ENCODE measurements at places on chromosomes 7 and 10. TPM values are rescaled to one million over a fixed set of nuclear protein-coding genes. Genes with fewer than 3 reads are reported as not detected.

DNA sequence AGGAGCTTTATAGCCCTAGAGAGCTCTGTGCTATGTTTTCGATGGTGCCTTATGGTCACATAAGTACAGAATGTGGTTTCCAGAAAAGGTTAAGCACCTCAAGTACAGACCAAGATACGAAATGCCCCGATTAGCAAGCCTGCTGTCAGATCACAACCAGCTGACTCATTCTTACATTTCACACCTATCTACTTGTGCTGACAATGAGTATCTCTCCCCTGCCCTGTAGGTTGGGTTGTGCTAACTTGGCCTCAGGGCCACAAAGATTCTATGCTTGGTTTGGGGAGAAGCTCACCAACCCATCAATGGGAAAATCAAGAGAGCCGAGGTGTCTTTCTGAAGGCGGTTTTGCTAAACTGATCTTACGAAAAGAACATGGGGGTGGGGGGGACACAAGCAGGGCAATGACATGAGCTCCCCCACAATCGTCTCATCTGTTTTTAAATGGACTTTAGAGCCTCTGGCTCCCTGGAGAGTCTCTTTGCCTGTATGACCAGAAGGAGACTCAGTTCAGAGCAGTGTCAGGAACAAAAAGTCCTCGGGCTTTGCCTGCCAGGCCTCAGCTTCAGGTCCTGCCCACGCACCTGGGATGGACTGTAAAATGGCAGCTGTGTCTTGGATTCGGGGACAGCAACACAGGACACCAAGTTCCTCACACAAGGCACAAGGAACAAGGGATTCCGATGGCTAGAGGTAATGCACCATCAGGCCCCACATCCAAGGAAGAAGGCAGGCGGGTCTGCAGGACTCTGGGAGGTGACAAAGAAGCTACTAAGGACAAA, 55.1 kb downstream of the FAM53B start:
- no peak for DNase-seq

GRCh38 chr10:104331208-104331838, 6.9 kb downstream of the ITPRIP start:
- peak; percentile 59 for DNase-seq

GRCh38 chr7:143362131-143363015, at the start of gene FAM131B:
TSS of gene FAM131B (minus strand) at chr7:143362713. CDS start at chr7:143362603, 110 bp downstream.
- no peak for DNase-seq

DNA sequence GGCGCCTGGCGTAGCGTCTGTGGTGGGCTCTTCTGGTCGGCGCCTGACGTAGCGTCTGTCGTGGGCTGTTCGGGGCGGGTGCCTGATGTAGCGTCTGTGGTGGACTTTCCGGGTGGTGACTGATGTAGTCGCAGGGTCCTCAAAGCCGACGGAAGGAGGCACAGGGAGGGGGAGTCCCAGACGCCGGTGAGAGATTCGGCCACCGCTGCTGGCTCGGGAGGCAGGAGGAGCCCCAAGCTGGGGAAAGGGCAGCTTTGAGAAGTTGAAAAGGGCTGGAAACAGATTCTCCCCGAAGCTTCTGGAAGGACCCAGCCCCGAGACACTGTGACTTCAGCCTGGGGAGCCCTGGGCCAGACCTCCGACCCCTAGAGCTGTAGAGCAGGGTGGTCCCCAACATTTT, 105.7 kb downstream of the DNAJB6 start:
- DNase-seq = peak; percentile 59

- DNase-seq = no peak
Measured at GRCh38 chr10:67659497-67659896, 36.5 kb downstream of the CTNNA3 start.

DNA sequence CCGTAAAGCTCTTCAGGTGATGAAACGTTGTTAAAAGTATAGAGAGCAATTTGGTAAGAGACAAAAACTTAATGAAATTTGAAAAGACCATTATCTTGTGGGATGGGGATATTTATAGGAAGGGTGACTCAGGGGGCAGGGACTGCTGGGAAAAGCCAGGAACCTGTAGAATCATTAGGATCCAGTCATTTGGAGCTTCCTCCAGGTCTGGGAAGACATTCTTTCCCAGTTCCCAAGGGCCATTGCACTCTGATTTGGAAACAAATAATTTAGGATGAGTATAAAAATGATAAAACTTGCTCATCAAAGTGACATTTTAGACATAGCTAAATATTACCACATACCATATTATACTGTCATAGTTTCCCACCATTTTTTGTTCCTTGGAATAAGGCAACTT, 143.9 kb downstream of the PFKFB3 start:
- no peak for DNase-seq

DNA sequence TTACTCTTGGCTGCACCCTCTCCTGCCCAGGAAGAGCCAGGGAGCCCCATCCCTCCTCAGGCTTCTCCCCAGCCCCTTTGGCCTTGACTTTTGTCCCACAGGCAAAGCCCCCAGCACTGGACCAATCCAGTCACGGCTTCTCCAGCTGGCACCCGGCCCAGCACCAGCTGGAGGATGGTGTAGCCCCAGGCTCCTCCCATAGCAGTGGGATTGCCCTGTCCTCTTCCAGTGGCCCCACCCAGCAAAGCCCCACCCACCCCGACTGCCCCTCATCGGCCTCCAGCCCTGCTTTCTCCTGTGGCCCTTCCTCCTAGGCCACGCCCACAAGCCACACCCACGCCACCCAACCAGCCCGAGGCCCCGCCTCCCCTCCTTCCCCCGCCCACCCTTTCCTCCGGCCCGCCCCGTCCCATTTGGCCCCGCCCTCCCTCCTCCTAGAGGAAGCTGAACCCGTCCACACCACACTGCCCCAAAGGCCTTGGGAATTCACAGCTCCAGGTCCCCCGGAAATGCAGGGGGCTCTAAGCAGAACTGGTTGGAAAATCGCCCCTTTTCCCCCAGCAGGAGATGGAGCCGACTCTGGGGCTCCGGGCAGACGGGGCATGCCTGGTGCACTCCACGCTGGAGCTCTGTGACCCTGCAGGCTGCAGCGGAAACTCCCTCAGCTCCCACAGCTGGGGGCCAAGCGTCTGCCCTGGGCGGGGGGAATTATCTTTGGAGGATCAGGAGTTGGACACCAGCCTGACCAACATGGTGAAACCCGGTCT, 25.2 kb downstream of the GET4 start:
- no peak for DNase-seq

DNA sequence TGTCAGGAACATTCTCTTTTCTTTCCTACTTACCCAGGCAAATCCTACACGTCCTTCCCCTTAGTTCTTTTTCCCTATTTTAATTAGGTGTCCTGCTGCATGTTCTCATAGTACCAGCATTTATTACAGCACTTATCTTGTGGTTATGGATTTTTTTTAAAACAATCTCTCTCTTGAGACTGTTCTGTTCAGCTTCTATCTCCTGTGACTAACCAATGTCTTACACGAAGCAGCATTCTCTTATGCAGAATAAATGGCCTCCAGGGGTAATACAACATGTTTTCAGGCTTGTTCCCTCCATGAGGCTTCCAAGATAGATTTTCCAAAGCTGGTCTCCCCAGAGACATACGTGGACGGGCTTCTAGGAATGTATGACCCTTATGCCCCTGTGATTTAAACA, 1096.1 kb upstream of the CELF2 start:
- DNase-seq = no peak

- no peak for DNase-seq
Measured at GRCh38 chr10:58818900-58819299, 306.2 kb downstream of the BICC1 start.

DNA sequence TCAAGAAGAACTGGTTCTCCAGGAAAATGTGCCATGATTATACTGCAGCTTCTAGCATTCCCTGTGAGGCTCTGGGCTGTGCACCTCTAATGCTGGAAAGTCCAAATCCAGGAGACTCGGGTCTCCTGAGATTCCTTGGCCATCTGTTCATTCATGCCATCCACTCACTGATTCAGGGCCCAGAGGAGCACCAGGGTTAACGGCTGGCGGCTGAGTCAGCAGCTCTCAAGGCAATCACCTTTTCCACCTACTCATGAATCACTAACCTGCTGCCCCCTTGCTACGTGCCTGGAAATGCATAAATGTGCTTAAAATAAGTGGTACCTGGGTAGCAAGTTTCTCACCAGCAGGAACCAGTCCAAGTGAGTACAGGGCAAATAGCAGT, 132.7 kb downstream of the KCNMA1 start:
- DNase-seq = no peak

DNA sequence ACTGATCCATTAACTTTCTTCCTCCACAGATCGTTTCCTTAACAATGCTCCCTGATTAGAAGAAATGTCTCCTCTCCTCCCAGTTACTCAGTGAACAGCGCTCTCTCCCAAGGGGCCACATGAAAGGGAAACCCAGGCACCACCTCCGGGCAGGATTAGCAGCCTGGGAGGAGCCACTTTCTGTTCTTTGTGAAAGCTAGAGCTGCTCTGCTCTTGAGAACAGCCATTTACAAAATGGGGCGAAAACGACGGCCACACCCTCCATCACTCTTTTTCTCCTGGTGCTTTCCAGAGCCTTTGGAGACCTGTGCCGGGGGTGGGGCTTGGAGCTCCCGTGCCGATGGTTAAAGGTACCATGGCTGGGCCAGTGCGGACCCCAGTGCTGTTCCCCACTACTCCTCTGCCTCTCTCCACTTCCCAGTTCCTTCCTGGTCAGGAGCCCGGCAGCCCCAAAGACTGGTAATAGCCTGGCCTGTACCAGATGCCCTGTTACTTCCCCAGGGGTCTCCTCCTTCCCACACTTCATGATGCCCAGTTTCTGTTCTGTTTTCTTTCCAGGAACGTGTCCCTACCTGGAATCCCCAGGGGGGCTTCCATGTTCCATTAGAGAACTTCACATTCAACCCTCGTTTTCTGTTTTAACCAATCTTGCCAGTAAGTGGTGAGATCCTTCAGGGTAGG, 402.9 kb upstream of the GALNT17 start:
- DNase-seq = no peak

DNA sequence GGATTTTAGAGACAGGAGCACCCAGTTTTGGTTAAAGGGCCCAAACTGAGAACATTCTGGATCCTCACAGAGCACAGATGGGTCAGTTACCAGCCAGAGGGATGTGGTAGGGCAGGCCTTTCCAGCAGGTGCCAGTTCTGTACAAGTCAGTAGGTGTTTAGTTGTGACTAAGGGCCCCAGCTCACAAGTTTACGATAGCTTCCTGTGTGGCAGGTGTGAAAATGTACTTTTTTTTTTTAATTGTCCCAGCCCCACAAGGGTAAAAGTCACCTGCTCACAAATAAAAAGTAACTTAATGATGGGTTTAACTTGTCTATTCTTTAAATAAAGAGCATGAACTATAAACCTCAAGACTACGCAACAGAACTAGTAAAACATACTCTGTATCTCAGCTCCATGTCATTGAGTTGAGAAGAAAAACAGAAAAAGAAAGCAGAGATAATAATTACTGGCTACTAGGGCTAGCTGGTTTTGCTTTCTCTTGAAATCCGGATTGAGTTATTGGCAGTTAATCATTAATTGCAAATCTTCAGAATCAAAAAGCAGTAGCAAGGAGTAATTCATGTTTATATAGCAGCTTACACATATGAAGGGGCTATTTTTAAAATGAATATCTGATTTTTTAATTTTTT, 15.4 kb downstream of the NFE2L3 start:
- no peak for DNase-seq

DNA sequence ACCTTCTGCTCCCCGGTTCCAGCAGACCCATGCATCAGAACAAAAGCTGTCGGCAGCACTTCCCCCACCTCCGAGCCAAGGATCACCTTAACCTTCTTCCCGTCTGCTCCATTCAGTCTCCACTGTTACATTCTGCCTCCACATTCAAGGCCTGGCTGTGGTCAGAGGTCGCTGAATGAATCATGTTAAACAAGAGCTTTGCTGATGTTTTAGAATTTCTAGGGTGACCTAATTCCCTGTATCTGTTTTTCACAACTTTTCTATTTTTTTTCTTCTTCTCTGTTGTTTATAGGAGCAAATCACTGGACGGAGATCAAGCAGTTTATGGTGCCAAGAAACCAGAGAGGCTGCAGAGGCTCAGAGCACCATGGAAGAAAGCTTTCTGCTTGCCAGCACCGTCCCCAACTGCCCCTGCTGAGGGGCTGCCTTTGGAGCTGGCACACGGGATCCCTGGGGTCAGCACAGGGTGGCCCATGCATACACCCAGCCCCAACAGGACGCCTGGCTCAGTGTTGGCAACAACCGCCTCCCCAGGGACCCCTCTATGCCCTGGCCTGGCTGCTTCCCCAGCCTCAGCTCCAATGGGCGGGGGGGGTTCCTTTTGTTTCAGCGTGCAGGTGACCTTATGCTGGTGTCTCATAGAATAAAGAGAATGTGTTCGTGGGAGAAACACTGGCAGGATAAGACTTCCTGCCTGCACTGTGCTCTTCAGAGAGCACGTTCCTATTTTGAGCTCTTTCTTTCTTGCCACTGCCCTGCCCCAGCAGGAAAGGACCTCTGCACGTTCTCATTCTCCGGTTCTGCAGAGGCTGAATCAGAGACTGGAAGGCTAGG, 182.7 kb upstream of the LYZL2 start:
- no peak for DNase-seq

DNA sequence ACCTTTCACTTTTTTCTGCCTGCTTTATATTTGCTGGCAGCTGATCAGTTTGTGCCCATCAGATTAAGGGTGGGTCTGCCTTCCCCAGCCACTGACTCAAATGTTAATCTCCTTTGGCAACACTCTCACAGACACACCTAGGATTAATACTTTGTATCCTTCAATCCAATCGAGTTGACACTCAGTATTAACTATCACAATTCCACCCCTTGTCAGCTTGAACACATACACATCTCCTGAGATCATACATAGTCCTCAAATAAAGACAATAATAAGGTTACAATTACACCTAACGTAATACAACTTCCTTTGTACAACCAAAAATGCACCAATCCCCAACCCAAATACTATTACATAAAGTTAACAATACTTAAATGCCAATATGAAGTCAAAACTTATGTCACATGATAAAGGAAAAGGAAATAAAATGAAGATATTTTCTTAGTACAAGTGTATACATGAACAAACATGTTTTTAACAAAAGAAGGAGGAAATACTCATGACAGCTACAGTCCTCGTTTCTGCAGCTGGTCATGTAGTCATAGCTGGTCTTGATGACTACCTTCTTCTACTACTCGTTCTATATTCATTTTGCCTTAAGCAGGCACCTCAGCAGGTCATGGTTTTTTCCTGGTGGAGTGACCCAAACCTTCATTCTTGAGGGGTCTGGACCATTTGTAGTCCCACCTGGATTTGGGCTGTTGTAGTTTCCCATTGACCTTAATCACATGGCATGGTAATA, 96.7 kb upstream of the CABCOCO1 start:
- no peak for DNase-seq

- DNase-seq = no peak
Measured at GRCh38 chr7:94344826-94345225, 49.9 kb upstream of the COL1A2 start.

GRCh38 chr10:48595539-48595932, 9.3 kb downstream of the ARHGAP22 start:
- DNase-seq = no peak

Gene SRRT
- 106 TPM for total RNA-seq

Gene CAMK2B
- 0.98 TPM for total RNA-seq

Gene UCN3
- not detected for total RNA-seq
